ENCODE measurements at places on chromosomes 4 and X. TPM values are rescaled to one million over a fixed set of nuclear protein-coding genes. Genes with fewer than 3 reads are reported as not detected.

DNA sequence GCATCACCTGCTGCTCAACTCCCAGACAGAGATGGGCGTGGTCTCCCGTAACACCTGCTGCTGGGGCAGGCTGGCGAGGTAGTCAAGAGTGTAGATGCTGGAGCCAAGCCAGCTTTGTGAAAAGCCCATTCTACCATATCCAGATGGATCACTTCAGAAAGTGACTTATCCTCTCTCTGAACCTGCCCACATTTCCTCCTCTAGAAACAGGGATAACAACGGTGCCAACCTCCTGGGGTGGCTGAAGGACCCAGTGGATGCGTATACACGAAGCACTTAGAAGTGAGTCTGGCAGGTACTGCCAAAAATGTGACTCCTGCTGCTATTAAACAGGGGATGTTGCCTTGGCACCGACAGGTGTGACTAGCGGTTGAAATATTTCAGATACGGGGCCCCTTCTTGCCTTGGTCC is 95.8 kb downstream of the SORBS2 start:
- DNase-seq: no peak
- H3K27ac ChIP-seq: no peak overlapping the region
- H3K36me3 ChIP-seq: no peaks in the 10 kb centered on the region
- H3K4me1 ChIP-seq: no peaks in the 10 kb centered on the region
- no peak overlapping the region for H3K4me3 ChIP-seq

The NAAA gene
- 3.6 TPM for total RNA-seq

The MYOZ2 gene
- total RNA-seq: not detected

- DNase-seq: peak; percentile 21
- no peak overlapping the region for H3K27ac ChIP-seq
- H3K36me3 ChIP-seq: no peaks in the 10 kb centered on the region
- no peaks in the 10 kb centered on the region for H3K4me1 ChIP-seq
Observed at GRCh38 chrX:69493193-69493592, 10.9 kb upstream of the NALF2 start.

GRCh38 chr4:184283659-184284335 is 66.1 kb upstream of the ENPP6 start:
- peaks cover 20% of the 10 kb centered on the region for H3K4me1 ChIP-seq
- DNase-seq: no peak
- no peak overlapping the region for H3K4me3 ChIP-seq
- no peaks in the 10 kb centered on the region for H3K36me3 ChIP-seq

- no peaks in the 10 kb centered on the region for H3K36me3 ChIP-seq
- no peaks in the 10 kb centered on the region for H3K4me1 ChIP-seq
- no peak for DNase-seq
- H3K27ac ChIP-seq: no peak overlapping the region
Observed at GRCh38 chr4:45931154-45931553, 192.7 kb downstream of the GABRG1 start.

DNA sequence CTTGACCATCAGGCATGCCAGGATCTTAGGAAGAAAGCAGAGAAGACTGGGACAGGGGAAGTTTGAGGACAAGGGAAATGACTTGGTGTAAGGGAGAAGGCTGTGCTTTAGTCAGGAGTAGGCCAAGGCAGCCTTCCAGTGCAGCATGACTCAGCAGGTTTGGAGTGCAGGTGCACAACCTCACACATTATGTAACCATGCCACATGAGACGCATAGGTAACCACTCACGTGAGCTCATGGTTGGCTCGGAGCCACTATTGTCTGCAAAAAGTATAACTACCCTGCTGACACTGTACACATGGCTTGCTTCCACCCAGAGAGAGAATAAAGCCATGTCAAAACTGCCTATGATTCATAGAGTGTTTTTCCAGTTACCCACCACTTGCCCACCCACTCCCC is 715.9 kb downstream of the SMARCA1 start:
- no peak overlapping the region for H3K27ac ChIP-seq
- H3K36me3 ChIP-seq: no peaks in the 10 kb centered on the region
- no peaks in the 10 kb centered on the region for H3K4me1 ChIP-seq
- no peaks in the 10 kb centered on the region for H3K27me3 ChIP-seq
- DNase-seq: no peak
- H3K4me3 ChIP-seq: no peak overlapping the region

GRCh38 chrX:56793521-56794320 is 64.7 kb downstream of the NBDY start:
- H3K4me3 ChIP-seq: no peak overlapping the region
- no peaks in the 10 kb centered on the region for H3K36me3 ChIP-seq
- H3K27me3 ChIP-seq: no peaks in the 10 kb centered on the region
- no peak overlapping the region for H3K27ac ChIP-seq
- H3K4me1 ChIP-seq: no peaks in the 10 kb centered on the region
- no peak for DNase-seq

DNA sequence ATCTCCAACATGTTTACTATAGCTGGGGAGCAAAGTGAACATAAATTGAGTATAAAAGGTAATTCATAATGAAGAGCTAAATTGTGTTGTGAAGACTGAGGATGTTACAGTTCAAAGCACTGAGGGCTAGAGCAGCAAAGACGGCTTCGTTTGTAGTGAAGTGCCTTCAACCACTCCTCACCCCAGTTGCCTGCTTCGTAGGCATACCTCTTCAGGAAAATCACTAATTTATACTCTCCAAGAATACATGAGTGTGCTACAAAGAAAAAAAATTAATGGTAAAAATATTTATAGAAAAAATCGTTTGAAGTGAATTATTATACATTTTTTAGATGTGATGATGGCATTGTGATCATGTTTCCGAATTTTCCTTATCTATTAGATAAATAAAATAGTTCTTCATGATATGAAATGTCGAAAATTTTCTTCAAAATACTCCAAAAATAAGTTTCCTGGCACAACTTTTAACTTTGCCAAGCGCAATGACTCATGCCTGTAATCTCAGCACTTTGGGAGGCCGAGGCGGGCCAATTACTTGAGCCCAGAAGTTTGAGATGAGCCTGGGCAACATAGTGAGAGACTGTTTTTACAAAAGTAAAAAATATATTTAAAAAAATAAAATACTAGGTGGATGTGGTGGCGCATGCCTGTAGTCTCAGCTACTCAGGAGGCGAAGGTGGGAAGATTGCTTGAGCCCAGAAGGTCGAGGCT is 41.6 kb downstream of the ZFP42 start:
- H3K27ac ChIP-seq: no peak overlapping the region
- no peak for DNase-seq
- no peak overlapping the region for H3K4me3 ChIP-seq
- no peaks in the 10 kb centered on the region for H3K4me1 ChIP-seq
- H3K36me3 ChIP-seq: no peaks in the 10 kb centered on the region

- no peaks in the 10 kb centered on the region for H3K4me1 ChIP-seq
- DNase-seq: no peak
- no peak overlapping the region for H3K4me3 ChIP-seq
- H3K27ac ChIP-seq: no peak overlapping the region
Observed at GRCh38 chr4:24007860-24008261, 118.0 kb upstream of the PPARGC1A start.

DNA sequence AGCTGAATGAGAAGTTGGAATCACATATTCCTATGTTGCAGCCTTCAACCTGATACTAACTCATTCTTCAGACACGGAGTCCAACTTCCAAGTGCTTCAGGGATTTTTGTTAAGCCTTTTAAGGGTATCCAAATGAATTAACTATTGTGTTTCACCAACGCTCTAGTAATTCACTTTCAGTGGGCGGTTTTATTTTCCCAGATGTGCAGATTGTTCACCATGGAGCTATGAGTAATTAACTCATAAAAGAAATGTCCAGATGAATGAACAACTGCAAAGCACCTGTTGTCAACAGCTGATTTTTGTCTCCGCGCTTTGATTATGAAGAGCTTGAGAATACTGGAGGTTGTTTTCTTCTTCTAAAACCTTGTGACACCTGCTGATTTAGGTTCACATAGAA is 187.6 kb downstream of the CBR4 start:
- DNase-seq: no peak
- H3K36me3 ChIP-seq: no peaks in the 10 kb centered on the region
- H3K27ac ChIP-seq: no peak overlapping the region

DNA sequence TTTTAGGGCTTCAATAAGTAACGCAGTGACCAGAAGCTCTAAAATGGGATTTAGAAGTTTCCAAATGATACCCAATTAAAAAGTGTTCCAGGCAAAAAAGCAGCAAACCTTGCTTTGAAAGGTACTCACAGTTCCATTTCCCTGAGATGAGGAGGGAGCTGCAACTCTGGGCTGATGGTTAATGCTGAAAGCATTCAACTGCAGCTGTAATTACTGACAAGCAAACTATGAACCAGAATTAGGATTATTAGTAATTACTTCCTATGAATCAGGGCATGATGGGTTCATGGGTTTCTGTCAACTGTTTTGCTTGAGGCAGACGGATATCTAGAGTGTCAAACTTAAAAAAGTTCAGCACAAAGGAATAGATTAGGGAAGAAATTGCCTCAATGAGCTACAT is 357.4 kb downstream of the STIM2 start:
- H3K36me3 ChIP-seq: no peaks in the 10 kb centered on the region
- DNase-seq: no peak
- no peak overlapping the region for H3K4me3 ChIP-seq
- no peak overlapping the region for H3K27ac ChIP-seq

The SUPT20HL2 gene
- not detected for total RNA-seq

DNA sequence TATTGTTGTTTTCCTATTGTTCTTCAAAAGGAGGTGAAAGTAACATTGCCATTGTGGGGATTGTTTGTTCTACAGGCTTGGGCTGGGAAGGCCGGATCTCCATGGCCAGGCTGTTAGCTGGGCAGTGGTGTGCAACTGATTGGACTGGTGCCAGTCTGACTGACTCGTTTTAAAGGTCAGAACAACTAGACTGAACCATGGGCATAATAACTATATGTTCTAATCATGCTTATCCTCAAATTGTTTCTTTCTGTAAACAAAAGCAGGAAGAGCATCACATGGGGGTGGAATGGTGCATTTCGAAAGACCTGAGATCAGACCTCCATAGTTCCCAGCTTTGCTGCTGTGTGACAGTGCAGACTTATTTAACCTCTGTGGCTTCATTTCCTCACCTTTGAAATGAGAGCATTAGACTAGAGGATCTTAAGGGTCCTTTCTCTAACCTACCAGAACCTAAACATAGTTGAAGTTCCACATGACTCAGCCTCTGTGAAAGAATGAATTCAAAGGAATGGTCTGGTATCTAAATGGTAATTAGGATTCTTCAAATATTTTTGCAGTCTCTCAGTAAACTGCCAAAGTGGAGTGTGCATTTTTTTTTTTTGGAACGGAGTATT is 66.7 kb upstream of the PGRMC2 start:
- H3K4me3 ChIP-seq: peak overlapping the region; percentile 19
- no peaks in the 10 kb centered on the region for H3K27me3 ChIP-seq
- peak; percentile 78 for DNase-seq
- H3K27ac ChIP-seq: peak overlapping the region; percentile 90

DNA sequence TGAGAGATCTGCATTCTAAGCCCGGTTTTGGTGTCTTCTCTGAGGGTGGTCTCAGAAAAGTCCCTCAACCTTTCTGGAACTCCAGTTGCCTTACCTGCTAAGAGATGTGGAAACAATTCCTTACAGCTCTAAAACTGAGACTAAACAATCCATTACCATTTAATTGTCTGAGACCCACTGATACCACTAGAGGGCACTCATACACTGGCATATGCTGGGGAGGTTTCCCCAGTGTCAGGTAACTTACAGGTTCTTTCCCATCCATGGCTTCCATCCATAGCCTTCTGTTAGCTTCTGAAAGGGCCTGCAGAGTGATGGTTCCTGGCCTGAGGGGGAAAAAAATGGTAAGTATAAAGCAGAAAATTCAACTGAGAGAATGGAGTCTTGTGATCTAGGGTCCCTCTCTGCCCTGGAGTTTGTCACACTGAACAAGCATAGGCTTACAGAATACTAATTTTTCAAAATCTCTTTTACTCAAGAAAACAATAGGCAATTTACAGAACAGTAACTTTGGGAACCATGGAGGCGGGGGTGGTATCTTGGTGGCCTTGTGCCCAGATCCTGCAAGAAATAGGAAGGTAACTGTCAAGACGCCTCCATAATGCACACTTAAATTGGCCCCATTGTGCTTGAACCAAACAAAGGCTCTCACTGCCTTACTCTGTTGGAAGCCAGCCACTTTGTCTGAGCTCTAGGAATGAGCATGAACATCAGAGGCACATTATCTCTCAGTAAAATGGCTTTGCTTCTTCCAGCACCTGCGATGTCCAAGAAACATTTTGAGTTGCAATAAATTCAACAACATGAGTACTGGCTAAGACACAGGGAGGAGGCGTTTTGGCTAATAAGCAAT is 236.1 kb downstream of the OPHN1 start:
- H3K27ac ChIP-seq: no peak overlapping the region
- H3K36me3 ChIP-seq: no peaks in the 10 kb centered on the region
- peaks cover 8% of the 10 kb centered on the region for H3K4me1 ChIP-seq
- peak; percentile 54 for DNase-seq
- H3K27me3 ChIP-seq: no peaks in the 10 kb centered on the region

The MTMR8 gene
- 1.9 TPM for total RNA-seq

DNA sequence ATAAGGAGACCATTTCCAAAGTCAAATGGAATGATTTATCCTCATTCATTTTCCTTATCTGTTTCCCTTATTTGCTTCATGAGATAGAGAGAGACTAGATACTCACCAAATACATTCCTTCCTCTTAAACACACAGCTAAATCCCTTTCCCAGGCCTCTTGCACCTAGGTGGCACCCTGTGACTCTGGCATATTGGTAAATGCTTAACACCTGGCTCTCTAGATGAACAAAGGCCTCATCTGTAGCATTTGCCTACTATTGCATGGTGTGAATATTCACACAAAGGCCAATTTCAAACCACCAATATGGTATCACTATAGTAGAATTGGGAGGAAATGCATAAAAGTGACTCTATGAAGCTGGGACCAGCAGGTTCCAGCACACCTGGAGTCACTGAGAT is 22.1 kb upstream of the SLC10A4 start:
- H3K4me3 ChIP-seq: no peak overlapping the region
- H3K36me3 ChIP-seq: no peaks in the 10 kb centered on the region
- DNase-seq: no peak
- no peaks in the 10 kb centered on the region for H3K27me3 ChIP-seq

The ARX gene
- not detected for total RNA-seq

DNA sequence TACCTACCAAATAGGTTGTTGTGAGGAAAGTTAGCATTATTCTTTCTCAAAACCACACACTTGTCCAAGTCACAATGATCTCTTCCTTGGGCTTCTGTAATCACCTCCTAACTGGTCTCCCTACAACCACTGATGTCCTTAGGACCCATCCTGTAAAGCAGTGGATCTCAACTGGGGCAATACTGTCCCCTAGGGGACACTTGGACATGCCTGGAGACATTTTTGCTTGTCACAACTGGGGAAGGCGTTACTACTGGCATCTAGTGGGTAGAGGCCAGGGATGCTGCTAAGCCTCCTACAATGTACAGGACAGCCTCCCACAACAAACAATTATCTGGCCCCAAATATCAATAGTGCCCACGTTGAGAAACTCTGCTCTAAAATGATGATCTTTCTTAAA is 118.7 kb upstream of the AP1S2 start:
- DNase-seq: no peak
- H3K4me3 ChIP-seq: no peak overlapping the region
- H3K4me1 ChIP-seq: no peaks in the 10 kb centered on the region
- no peaks in the 10 kb centered on the region for H3K27me3 ChIP-seq

DNA sequence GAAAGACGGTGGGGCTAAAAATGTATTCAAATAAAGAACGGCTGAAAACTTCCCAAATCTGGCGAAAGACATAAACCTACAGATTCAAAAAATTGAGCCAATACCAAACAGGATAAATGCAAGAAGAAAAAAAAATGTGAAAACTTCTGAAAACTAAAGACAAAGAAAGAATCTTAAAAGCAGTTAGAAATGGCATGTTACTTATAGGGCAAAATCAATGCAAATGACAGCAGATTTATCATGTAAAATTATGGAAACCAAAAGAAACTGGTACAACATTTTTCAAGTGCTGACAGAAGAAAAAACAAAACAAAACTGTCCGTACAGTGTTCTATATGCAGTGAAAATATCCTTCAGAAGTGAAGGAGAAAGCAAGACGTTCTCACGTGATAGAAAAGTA is 239.0 kb downstream of the PDGFC start:
- H3K4me1 ChIP-seq: no peaks in the 10 kb centered on the region
- no peak overlapping the region for H3K27ac ChIP-seq
- no peak for DNase-seq
- H3K27me3 ChIP-seq: no peaks in the 10 kb centered on the region
- H3K4me3 ChIP-seq: no peak overlapping the region
